ENCODE measurements at places on chromosomes 5 and 9. TPM values are rescaled to one million over a fixed set of nuclear protein-coding genes. Genes with fewer than 3 reads are reported as not detected.

ASPN gene
- total RNA-seq = 6.3 TPM

- H3K4me1 ChIP-seq = peaks cover 21% of the 10 kb centered on the region
- H3K4me3 ChIP-seq = peak overlapping the region; percentile 28
- peak; percentile 64 for DNase-seq
- H3K36me3 ChIP-seq = no peaks in the 10 kb centered on the region
- peak overlapping the region; percentile 42 for H3K27ac ChIP-seq
- no peaks in the 10 kb centered on the region for H3K27me3 ChIP-seq
These were observed 39.1 kb upstream of the GZMA start for GRCh38 chr5:55063220-55063863.

DNA sequence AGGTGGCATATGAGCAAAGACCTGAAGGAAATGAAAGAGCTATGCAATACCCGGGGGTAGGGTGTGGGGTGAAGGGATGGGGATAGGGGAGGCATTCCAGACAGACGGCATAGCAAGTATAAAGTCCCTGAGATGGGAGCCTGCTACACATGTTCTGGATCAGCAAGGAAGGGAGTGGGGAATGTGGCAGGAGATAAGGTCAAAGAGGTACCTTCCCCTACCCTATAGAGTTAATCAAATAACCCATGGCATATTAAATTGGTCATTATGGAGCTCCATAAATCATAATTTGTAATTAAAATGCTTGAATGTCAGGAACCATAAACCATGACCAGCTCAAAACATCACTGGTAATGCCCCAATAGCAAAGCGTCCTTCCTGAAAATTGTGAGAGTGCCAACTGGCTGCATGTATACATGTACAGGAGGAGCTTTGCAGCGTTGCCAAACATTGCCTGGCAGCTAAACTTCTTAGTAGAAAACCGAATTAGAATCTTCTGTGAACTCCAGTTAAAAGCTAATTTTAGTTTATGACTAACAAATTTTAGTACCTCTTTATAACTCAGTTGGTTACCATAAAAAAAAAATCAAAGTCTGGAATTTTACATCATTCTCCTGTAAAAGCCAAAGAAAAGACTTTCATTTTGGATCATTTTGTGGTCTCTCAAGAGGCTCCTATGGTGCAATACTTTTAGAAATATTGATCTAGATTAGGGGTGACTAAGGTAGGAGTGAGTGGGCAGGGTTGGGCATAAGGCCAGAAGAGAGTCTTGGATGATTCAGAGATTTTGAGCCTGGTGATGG lies 4.7 kb downstream of the DNAI1 start:
- no peak overlapping the region for H3K4me3 ChIP-seq
- peak overlapping the region; percentile 13 for H3K27ac ChIP-seq
- H3K4me1 ChIP-seq = peaks cover 15% of the 10 kb centered on the region
- no peaks in the 10 kb centered on the region for H3K36me3 ChIP-seq

DNA sequence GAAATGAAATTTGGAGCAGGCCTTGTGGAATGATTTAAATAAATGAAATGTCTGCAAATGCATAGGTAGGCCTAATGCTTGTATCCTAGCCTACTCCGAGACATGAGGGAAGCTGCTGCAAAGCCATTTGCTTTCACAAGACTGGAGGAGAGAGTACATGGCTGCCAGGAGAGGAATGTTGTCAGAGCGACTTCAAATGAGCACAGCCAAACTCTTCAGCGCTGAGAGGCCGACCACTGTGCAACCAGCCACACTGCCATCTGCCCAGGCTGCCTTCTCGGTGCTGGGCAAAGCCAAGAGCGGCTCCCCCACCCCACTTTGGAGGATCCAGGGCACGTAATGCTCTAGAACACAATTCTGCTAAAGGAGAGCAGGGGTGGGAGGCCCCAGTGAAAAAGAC lies 122.6 kb downstream of the RASEF start:
- H3K27ac ChIP-seq = no peak overlapping the region
- H3K36me3 ChIP-seq = no peaks in the 10 kb centered on the region
- H3K4me3 ChIP-seq = no peak overlapping the region
- no peaks in the 10 kb centered on the region for H3K27me3 ChIP-seq

DNA sequence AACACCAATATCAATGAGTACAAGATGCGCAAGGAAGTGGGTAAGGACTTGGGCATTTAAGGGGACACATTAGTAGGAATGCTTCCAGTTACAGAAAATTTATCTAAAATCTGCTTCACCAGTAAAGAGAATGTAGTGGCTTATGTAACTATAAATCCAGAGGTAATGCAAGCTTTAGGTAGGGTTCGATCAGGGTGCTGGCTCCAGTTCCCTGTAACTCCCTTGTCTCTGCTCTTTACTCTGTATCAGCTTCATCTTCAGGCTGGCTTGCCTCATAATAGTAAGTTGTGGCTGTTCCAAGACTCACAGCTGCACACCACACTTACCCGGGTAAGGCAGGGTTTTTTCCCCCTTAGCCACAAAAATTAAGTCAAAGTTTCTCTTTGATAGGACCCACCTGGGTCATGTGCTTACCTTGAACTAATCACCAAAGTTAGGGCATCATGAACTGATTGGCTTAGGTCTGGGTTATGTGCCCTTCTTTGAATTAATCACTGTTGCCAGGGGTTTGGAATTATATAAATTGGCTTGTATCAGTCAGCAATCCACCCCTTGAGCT lies 35.5 kb downstream of the ARHGEF37 start:
- H3K27ac ChIP-seq = no peak overlapping the region
- H3K4me1 ChIP-seq = peaks cover 12% of the 10 kb centered on the region
- no peaks in the 10 kb centered on the region for H3K36me3 ChIP-seq
- DNase-seq = no peak
- H3K4me3 ChIP-seq = no peak overlapping the region
- H3K27me3 ChIP-seq = no peaks in the 10 kb centered on the region

GRCh38 chr5:115949096-115949495 lies 13.2 kb upstream of the LVRN start:
- H3K27ac ChIP-seq = peak overlapping the region; percentile 81
- peaks cover 37% of the 10 kb centered on the region for H3K4me1 ChIP-seq
- no peak overlapping the region for H3K4me3 ChIP-seq
- peak; percentile 53 for DNase-seq
- H3K36me3 ChIP-seq = no peaks in the 10 kb centered on the region

Data from GM23248 (cell line).